ENCODE measurements at places on chromosomes 3 and 15. TPM values are rescaled to one million over a fixed set of nuclear protein-coding genes. Genes with fewer than 3 reads are reported as not detected.

Gene WDR76
- total RNA-seq, result 89.9 TPM

Gene IMPDH2
- 430 TPM for total RNA-seq

Gene CYB561D2
- total RNA-seq, result 17.8 TPM

Gene USP13
- 11.9 TPM for total RNA-seq

Gene GPR149
- total RNA-seq, result not detected

Gene EPHB3
- not detected for total RNA-seq

Gene DUOX2
- total RNA-seq, result 0.19 TPM

Gene ARMC8
- total RNA-seq, result 39.6 TPM

Gene C3orf22
- not detected for total RNA-seq

Gene TMEM108
- not detected for total RNA-seq

Gene SMAD3
- 50.5 TPM for total RNA-seq

Gene HRG
- not detected for total RNA-seq

Gene MED12L
- total RNA-seq, result 1.5 TPM

Gene RTP3
- total RNA-seq, result not detected

Gene OPA1
- 92.6 TPM for total RNA-seq

Gene CPEB1
- total RNA-seq, result 0.07 TPM

Gene ZBBX
- not detected for total RNA-seq

Gene C3orf52
- 3.3 TPM for total RNA-seq
